Stomach (tissue), 19 donors: ENCODE measurements at places on chromosomes 3 and 15. TPM values are rescaled to one million over a fixed set of nuclear protein-coding genes. Genes with fewer than 3 reads are reported as not detected.

Gene UBAP1L
- 1.8 TPM for total RNA-seq

Gene SLC35G2
- total RNA-seq, result 2.6 TPM

Gene ASB14
- not detected for total RNA-seq

- H3K27ac ChIP-seq, result no peak overlapping the region
- H3K4me3 ChIP-seq, result peak overlapping the region; percentile 37
- peaks cover 12% of the 10 kb centered on the region for H3K36me3 ChIP-seq
- H3K4me1 ChIP-seq, result peaks cover 50% of the 10 kb centered on the region
- no peaks in the 10 kb centered on the region for H3K27me3 ChIP-seq
- no peak for DNase-seq
Measured at GRCh38 chr3:195891431-195892104, 16.8 kb downstream of the TNK2 start.

DNA sequence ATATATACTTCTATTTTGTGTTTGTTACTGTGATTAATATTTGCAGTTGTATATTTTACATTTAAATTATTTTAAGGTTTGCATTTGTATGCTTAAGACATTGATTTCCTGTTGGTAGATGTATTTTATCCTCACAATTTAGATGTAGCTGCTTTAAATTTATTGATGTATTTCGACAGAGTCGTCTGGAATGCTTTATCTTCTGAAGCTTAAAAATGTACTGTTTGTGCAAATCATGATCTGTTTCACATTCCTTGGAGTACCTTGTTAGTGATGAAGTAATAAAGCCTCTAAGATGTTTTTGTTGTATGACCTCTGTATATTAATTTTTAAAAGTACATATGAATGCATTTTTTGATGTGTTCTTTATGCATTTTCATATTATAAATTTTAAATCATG is 1.9 kb downstream of the CHD2 start:
- peak overlapping the region; percentile 55 for H3K4me3 ChIP-seq
- peak overlapping the region; percentile 97 for H3K27ac ChIP-seq
- peaks cover 64% of the 10 kb centered on the region for H3K4me1 ChIP-seq
- DNase-seq, result no peak

DNA sequence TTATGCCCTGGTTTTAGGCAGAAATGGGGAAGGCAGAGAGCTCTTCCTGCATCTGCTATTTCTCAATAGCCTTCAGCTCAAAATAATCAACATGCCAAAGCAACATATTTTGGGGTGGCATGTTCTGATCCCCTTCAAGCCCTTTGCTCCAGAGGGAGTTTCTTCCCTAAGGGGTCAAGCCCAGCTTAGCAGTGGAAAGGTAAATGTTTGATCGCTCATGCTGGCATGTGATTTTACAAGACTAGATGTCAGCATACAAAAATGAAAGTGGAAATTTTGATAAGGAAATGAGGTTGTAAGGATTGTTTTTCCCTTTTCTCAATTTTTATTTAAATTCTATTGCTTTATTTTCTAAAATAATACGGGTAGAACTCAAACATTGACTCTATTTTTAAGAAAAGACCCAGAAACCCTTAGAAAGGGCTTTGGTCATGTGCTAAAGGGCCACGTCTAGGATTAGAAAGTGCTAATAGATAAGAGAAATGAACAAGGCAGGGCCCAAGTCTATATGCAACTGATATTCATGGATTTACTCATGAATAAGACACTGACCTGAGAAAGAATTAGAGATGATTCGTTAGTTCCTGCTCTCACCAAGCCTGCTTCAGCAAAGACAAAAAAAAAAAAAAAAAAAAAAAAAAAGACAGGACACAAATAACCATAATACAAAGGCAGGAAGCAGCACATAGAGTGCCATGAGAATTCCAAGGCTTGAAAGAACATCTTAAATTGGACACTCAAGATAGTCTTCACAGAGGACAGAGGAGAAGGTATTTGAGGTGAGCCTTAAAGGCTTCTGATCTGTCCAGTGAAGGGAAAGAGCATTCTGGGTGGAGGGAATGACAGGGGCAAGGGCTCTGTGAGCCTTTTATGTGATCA is 55.0 kb upstream of the NR2E3 start:
- no peak for DNase-seq
- H3K27ac ChIP-seq, result peak overlapping the region; percentile 22
- H3K4me1 ChIP-seq, result no peaks in the 10 kb centered on the region
- H3K4me3 ChIP-seq, result no peak overlapping the region

DNA sequence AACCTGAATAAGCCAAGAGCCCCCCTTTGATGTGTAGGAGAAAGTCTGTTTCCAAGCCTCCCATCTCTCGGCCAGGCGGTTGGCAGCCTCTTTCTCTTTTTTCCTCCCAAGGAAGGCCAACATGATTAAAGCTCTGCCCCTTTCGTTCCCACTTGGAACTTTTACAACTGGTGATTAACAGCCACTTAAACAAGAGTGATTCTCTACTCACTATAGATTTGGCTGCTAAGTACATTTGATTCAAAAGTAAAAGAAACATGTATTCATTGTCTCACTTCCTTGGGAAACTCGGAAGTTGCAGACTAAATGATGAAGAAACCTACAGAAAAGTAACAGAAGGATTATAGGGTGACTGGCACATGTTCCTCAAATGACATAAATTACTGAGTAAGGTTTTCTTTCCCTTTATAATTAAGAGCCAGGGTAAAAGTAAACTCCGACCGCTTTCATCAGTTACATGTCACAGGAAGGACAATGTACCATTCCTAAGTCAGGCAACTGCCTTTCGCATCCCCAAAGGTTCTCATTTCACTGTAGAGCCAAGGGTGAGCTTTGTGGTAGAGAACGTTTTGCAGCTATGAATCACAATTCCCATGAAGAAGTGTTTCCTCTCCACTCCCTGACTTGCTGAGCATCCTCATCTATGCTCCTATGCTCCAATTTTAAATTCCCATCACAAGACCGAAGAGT is 72.7 kb downstream of the MB21D2 start:
- DNase-seq, result no peak
- no peaks in the 10 kb centered on the region for H3K36me3 ChIP-seq
- no peak overlapping the region for H3K27ac ChIP-seq
- no peaks in the 10 kb centered on the region for H3K27me3 ChIP-seq
- peaks cover 35% of the 10 kb centered on the region for H3K4me1 ChIP-seq

- peak; percentile 34 for DNase-seq
- H3K27ac ChIP-seq, result peak overlapping the region; percentile 93
- H3K4me1 ChIP-seq, result peaks cover 30% of the 10 kb centered on the region
- no peaks in the 10 kb centered on the region for H3K36me3 ChIP-seq
- H3K4me3 ChIP-seq, result peak overlapping the region; percentile 97
Measured at GRCh38 chr3:108090049-108090700, 656 bp downstream of the CD47 start.

GRCh38 chr15:72312605-72313447 is 7.1 kb downstream of the CELF6 start:
- H3K4me1 ChIP-seq, result no peaks in the 10 kb centered on the region
- no peak overlapping the region for H3K4me3 ChIP-seq
- H3K27me3 ChIP-seq, result no peaks in the 10 kb centered on the region
- no peak overlapping the region for H3K27ac ChIP-seq

DNA sequence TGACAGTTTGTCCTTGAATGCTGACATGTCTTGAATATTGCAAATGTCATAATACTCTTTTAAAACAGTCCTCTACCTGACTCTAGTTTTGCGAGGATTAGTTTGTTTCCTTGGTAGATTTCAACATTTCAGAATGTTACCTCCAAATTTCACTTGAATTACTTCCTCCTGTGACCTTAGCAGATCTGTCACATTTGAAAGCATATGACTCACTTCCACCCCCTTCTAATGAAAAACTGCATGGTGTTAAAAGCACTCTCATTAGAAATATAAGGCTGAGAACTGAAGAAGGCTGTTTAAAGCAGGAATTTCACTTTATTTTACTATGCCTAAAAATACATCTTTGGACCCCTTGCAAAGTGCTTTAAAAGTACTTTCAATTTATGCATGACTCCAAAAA is 598.7 kb upstream of the TGFBR2 start:
- H3K4me3 ChIP-seq, result no peak overlapping the region
- no peaks in the 10 kb centered on the region for H3K27me3 ChIP-seq
- no peaks in the 10 kb centered on the region for H3K4me1 ChIP-seq
- no peak for DNase-seq

DNA sequence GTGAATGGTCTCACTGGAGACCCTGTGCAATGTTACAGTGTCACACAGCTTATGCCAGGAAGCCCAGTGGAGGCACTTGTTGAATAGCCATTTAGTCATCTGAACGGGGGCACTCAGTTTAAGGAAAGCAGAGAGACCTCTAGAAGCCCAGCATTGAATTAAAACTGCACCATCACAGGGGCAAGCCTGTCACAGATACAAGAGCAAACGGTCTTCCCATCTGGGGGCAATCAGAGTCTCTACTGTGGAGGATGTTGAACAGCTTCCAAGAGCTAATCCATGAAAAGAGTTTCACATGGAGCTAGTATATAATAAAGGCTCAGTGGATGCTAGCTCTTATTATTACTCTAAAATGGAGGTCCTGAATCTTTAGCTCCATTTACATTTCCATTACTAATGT is 553.7 kb upstream of the ARRDC4 start:
- no peaks in the 10 kb centered on the region for H3K36me3 ChIP-seq
- H3K27me3 ChIP-seq, result no peaks in the 10 kb centered on the region
- no peak for DNase-seq
- no peaks in the 10 kb centered on the region for H3K4me1 ChIP-seq
- H3K4me3 ChIP-seq, result no peak overlapping the region

GRCh38 chr15:59260090-59260489 is 53.4 kb downstream of the LDHAL6B start:
- no peaks in the 10 kb centered on the region for H3K36me3 ChIP-seq
- no peaks in the 10 kb centered on the region for H3K27me3 ChIP-seq
- peaks cover 12% of the 10 kb centered on the region for H3K4me1 ChIP-seq
- H3K4me3 ChIP-seq, result no peak overlapping the region

DNA sequence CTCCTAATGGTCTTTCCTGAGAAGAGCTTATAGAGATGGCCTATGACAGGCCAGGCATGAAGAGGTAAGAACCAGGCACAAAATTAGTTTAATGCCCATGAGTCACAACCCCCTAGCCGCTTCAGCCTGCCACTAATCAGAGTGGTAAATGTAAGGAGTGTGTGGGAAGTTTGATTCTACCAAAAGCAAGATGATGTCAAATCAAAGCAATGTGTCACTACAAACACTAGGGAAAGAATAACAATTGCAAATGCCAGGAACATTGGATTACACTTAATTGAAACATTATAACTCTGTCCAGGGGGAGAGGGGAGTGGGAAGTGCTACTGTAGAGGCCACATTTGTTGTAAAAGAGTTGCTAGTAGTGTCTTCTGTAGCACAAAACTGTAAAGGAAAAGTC is 596.6 kb upstream of the AGTR1 start:
- no peaks in the 10 kb centered on the region for H3K4me1 ChIP-seq
- no peak overlapping the region for H3K27ac ChIP-seq
- no peaks in the 10 kb centered on the region for H3K27me3 ChIP-seq
- no peak overlapping the region for H3K4me3 ChIP-seq
